ENCODE measurements at places on chromosomes 11 and 22.

DNA sequence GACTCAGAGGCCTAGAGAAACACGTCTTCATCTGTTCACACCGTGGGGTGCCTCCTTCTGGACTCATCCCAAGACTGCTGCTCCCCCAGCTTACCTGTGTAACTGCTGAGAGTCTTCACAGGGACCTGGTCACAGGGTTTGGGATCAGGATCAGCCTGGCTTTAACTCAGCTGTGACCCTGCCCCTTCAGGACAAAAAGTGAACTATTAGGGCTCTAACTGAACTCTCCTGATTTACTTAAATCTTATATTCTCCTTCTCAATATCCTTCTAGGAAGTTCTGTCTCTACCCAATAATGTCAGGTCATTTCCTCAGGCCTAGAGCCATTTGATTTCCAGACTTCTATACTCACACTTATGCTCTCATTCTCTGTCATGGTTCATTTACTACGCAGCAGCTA is 108.4 kb downstream of the ZNF280B start:
- no peak for DNase-seq

DNA sequence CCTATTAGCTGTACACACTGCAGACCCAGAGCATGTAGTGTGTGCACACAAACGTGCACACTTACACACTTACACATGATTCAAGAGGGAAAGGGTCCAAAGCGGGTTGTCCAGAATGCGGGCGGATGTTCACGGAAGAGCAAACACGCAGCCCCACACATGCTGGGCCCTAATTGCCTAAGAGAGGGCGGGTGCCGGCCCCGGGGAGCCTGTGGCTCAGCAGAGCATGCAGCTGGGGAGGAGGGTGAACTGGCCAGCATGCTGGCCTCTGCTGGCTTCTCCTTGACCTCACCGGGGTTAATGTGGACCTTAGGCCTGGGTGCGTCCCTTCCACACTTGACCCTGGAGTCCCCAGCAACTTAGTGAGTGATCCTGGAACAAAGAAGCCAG is 816.3 kb downstream of the BRD1 start:
- DNase-seq, result peak; percentile 25

DNA sequence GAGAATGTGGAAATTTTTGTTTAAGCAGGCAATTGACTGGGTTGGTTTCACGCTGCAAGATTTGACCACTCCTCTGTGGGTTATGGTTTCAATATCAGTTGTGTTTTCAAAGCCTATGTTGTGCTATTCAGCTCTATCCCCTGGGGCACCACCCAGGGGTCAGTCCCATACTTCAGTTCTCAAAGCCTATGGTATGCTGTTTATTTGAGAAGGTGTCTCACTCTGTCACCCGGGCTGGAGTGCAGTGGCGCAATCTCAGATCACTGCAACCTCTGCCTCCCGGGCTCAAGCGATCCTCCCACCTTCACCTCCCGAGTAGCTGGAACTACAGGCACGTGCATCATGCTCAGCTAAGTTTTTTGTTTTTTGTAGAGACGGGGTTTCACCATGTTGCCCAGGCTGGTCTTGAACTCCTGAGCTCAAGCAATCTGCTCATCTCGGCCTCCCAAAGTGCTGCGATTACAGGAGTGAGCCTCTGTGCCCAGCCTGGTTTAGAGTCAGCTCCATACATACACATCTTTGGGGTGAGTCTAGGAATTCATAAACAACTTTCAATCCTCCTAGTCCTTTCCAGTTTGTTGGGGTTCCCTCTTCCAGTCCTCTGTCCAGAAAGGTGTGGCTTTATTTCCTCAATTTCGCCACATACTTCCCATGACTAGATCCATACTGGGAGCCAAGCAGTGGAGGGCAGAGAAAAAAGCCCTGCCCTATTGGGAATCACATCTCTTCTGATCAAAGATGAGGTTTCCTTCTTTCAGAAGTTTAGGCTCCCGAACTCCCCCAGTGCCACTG is 35.0 kb upstream of the MAPK1 start:
- no peak for DNase-seq

DNA sequence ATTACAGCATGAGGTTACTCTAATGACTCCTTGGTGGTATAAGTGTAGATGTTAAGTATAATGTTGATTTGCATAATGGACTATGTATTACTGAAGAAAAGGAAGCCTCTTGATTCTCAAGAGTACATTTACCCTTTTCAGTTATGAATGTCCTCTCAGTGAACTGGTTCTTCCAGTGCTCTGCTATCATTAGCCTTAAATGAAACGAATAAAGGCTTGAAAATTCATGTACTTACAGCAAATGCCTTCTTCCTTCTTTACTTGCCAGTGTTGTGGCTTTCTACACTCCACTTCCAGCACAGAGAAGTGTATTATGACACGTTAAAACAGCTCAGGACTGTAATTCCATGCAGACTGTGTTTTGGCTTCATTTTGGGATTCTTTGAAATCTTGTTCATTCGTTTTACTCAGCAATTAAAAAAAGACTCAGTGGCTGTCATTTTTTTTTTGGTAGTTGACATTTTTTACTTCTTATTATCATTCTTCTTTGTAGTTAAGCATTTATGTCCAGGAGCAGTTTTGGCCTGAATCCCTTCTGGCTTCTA is 96.9 kb downstream of the MTMR3 start:
- no peak for DNase-seq

GRCh38 chr11:47143322-47143721 is 33.4 kb downstream of the ARFGAP2 start:
- peak; percentile 81 for DNase-seq

DNA sequence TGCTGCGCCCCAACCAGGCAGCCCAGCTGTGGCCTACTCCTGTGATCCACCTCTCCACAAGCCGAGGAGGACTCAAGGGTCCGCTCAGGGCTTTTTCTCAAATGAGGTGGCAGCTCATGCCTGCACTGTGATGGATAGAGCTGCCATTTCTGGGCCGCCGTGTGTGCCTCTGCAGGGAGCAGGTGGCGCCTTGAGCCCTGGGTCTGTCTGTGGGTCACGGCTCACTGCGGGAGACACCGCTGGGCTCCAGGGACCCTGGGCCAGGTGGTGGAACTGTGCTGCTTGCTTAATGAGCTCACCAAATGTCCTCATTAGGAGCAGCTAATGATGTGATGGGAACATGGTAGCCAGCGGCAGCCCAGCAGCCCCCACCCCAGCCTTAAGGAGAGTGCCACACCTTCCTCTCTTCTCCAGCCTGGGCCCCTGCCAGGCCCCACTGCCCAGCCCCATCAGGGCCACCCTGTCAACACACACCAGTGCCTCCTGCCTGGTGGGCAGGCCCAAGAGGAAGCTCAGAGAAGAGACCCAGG is 50.8 kb downstream of the DHCR7 start:
- DNase-seq, result no peak

GRCh38 chr11:77799338-77799737 is 21.2 kb downstream of the RSF1 start:
- DNase-seq, result no peak

GRCh38 chr11:67276781-67277230 is 10.5 kb downstream of the GRK2 start:
- peak; percentile 74 for DNase-seq

DNA sequence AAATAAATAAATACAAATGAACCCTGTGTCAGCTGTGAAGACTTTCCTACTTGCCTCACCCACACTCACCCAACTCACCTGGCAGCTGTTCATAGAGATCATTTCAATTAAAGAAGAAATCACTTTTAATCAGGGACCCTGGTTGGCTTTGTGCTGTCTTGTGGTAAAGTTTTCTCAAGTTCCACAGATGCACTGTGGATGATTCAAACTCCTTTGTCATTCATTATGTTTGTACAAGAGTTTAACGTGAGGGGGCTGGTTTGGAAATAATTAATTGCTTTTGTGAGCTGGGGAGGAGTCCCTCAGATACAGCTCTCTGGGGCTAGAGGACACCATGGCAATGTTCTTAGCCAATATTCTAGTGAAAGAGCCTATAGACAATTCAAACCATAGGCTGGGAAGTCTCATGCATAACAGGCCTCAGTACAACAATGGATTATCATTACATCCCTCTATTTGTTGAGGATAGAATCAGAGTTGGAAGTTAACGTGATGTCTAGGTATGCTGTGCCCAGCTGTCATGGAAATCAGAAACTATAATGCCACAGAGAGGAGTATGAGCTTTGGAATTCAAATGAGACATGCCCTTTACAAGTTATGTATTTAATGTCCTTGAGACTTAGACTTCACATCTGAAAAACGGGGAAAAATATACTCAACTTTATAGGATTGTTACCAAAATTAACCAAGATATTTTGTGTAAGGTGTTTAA is 698.5 kb downstream of the KCNA4 start:
- DNase-seq, result no peak

DNA sequence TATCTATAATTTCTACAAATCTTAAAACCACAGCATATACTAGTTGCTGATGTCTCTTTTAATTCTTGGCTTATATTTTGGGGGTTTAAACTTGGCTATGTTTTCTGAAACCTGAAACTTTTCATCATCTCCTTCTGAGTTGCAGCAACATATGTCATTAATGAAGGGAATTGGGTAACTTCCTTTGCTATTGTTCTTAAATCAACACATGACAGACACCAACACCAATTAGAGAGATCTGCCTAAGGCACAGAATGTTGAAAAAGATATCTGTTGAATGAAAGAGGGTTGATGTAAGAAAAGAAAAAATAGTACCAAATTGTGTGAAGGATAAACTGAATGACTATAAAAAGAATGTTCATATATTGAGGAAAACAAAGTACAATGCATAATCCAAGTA is 10.3 kb upstream of the GAS2 start:
- no peak for DNase-seq

- DNase-seq, result no peak
Observed at GRCh38 chr11:10518891-10519290, 22.1 kb downstream of the RNF141 start.

GRCh38 chr11:126355926-126356897 is 726 bp downstream of the ST3GAL4 start:
- peak; percentile 80 for DNase-seq

GRCh38 chr11:111269146-111269868 is 23.8 kb downstream of the POU2AF2 start:
- no peak for DNase-seq

GRCh38 chr11:111409915-111410314 is 30.8 kb upstream of the POU2AF1 start:
- no peak for DNase-seq

DNA sequence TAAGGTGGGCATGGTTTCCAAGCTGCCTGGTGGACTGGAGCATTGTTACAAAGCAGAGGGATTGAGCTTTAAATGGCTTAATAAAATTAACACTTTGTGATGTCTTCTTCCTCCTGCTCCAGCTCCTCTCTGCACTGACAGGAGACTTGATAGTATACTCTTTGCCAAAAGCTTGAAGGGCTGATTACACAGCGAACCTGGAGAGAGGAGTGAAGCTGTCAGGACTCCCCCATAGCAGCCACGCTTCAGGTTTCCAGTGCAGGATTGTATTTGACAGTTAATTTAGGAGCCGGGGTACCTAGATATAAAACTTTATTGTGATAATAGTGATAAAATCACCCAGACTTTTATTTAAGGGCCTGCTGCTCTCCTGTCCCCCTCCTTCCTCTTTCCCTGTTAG is 50.0 kb downstream of the TRIM44 start:
- DNase-seq, result no peak

DNA sequence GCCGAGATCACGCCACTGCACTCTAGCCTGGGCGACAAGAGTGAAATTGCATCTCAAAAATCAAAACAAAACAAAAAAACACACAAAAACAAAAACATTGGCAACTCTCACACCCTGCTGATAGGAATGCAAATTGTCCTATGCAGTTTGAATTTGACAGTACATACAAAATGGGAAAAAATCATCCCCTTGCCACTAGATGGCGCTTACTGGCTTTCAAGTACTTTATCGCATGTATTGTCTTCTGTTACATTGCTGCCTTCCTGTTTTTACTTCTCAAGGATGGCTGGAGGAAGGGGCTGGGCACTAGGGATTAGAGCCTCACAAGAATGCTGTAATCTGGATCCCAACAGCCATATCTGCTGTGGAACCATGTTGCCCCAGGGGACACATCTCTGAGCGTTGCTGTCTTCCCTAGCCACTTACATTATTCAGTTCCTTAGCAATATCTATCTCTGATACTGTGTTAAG is 59.4 kb upstream of the A4GALT start:
- DNase-seq, result no peak

DNA sequence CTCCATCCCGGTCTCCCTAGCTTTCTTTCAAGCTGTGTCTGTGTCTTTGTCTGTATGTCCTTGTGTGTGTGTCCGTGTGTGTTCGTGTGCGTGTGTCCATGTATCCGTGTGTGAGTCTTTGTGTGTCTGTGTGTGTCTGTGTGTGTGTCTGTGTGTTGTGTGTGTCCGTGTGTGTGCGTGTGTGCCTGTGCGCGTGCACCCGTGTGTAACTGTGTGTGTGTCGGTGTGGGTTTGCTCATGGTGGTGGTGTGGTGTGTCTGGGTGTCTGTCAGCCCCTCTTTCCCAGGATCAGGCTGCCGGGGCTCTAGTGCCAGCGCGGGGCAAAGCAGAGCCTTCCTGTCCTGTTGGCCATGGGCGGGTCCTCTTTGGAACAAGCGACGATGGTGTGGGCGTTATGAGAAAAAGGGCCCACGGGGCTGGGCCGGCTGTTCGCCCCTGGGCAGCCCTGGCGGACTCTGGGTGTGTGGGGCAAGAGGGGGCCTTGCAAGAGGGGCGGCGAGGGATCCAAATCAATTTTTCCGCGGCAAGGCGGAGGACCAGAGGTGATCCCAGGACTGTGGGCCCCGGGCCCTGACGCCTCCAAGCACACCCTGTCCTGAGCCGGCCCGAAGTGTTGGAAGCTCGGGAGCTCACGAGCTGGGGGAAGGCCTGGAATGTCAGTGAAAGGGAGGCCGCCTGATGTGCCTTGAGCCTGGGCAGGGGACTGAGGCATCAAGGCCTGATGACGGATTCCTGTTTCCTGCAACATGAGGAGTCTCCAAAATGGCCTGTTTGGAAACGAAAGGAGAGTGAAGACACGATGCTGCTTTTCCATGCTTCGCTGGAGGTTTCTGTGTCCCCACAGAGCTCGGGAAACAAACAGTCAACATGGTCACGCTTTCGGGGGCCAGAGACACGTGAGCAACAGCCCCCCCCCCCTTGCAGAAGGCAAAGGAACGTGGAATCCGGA is 3929.2 kb upstream of the OR11H1 start:
- DNase-seq, result no peak

DNA sequence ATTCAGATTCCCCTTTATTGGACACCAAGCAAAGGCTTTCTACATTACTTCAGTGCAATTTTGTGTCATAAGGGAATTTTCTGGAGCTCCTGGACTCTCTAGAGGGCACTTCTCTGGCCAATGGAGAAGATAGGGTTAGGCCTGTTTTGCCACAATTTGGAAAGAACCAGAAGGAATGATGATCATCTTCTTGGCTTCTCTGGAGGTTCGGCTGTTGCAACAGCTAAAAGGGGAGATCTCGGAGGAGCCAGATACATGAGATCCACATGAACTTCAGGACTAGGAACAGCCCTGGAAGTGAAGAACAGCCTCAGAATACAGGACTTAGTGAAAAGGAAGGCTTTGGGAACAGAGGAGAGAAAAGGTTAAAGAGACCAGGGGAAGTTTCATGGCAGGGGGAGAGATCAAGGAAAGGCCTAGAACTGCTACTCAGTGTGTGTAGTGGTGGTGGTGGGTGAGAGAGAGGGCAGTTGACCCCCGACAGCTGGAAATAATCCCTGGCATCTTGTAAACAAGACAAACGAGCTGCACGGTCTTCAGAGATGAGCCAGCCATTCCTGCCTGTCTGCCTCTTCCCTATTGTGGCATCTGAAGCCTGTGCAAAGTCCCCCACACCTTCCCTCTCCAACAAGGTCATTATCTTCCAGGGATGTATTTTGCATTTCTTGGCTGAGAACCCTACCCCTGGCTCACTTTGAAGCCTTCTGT is 83.8 kb downstream of the CCDC81 start:
- DNase-seq, result no peak

- DNase-seq, result no peak
Observed at GRCh38 chr11:29002816-29003215, 894.6 kb downstream of the METTL15 start.

All from sigmoid colon (tissue), 7 donors.